ENCODE measurements at places on chromosomes 7 and 10.

DNA sequence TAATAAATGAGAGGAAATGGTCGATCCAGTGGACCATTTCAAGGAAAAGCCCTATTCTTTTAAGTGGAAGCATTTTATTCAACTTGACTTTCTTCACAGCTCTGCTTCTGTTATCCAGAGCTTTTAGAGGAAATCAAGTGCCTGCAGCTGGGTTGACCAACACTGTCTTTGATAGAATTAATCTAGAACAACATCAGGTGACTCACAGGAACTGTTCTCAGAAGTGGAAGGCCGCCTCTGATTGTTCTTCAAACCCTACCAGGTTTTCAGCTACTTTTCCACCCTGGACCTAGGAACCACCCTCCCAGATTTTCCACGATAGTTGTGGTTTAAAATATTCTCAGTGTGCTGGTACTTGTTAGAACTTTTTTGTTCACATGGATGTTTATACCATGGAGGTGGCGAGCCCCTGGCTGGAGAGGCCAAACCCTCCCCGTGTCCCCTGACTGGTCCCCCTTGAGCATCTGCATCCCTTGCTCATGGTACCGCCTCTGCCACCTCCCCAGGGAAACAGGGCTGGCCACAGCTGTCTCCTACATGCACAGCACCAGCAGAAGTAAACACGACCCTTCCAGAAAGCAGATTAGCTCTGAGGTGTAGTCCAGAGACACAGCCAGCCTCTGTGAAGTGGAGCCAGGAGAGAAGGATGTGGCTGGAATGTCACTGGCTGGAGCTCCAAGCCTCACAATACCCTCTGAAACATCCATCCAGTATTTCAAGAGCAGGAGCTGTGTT is 293.3 kb downstream of the USP6NL start:
- no peak for DNase-seq

- DNase-seq = no peak
These were observed 45.2 kb upstream of the AKR1E2 start for GRCh38 chr10:4780782-4781181.

DNA sequence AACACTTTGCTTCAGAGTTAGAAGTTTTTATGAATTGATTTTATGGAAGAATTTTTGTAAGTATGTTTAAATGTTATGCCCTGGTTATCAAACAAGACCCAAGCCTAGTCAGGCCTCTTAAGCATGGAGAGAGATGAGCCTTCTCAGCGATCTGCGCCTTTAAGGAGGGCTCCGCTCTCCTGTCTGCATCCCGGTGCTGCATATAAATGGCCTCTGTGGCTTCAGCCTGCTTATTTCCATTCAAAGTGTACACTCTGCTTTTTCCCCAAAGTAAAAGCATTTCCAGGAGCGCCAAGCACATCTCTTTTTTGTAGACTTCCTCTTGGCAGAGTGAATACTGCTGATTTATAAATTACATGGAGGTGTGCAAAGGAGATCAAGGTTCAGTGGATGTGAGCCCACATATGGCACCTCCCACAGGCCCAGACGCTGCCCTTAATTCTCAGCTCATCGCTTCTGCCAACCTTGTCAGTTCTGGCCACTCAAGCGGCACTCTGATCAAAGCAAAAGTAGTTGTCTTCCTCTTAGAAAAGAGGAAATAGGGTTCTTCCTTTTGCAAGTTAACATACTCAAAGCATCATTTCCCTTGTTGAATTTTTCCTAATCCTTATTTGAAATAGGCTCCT is 70.0 kb upstream of the SFMBT2 start:
- no peak for DNase-seq

- DNase-seq = no peak
These were observed 551.7 kb downstream of the GRM8 start for GRCh38 chr7:126700807-126701604.

DNA sequence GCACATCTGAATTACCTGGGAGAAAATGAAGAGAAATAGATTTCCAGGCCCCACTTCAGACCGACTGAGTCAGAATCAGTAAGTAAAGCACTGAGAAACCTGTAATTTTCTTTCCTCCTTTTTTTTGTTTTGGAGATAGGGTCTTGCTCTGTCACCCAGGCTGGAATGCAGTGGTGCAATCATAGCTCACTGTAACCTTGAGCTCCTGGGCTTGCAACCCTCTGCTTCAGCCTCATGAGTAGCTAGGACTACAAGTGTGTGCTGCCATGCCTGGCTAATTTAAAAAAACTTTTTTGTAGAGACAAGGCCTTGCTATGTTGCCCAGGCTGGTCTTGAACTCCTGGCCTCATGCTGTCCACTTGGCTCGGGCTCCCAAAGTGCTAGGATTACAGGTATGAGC is 260.2 kb downstream of the STK31 start:
- DNase-seq = no peak

GRCh38 chr7:100406767-100407166 is 21.7 kb downstream of the ZCWPW1 start:
- no peak for DNase-seq

DNA sequence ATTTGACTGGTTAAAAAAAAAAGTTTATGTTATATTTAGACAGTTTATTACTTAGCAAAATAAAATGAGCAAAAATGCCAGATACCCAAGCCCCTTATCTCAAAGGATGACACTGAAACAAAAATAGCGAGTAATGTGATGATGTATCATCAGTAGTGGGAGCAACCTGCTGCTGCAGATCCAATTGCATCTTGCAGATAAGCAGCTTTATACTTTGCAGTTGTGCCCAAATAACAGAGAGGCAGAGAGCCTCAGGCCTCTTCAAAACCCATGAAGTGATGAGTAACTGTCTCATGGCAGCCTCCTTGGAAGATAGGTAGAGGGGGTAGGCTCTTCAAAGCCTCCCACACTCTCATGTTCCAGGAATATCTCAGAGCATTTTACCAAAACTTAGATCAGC is 468.2 kb upstream of the LRRTM3 start:
- DNase-seq = no peak

DNA sequence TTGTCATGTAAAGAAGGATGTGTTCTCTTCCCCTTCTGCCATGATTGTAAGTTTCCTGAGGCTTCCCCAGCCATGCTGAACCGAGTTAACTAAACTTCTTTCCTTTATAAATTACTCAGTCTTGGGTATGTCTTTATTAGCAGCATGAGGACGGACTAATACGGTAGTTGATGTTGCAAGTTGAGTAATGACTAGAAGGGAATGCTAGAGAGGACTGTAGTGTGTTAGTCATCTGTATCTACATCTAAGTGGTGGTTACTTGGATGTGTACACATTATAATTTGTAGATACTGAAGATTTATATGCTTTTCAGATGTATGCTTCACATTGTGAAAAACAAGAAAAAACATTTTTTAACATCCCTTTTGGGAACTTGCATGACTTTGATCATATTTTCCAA is 244.6 kb downstream of the POLR1F start:
- no peak for DNase-seq

GRCh38 chr7:104431930-104432329 is 103.5 kb downstream of the LHFPL3 start:
- DNase-seq = no peak

DNA sequence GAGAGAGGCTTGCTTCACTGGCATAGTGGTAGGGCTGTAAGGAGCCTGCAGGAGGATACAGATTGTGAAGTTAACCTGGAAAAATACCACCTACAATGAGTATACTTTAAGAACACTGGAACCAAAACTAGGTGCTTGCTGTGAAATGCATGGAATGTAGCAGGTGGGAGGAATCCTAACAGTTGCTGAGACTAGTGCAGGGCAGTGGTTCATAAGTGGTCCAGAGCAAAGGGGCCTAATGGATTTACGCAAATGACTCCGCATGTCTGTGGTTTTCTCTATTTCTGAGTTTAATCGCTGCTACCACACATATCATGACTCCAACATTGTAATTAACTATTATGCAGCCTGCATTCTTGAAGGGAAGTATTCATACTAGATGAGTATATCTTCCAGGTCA is 218.4 kb downstream of the CHRM2 start:
- DNase-seq = no peak

GRCh38 chr10:105359708-105360107 is 718.6 kb downstream of the SORCS3 start:
- DNase-seq = no peak

DNA sequence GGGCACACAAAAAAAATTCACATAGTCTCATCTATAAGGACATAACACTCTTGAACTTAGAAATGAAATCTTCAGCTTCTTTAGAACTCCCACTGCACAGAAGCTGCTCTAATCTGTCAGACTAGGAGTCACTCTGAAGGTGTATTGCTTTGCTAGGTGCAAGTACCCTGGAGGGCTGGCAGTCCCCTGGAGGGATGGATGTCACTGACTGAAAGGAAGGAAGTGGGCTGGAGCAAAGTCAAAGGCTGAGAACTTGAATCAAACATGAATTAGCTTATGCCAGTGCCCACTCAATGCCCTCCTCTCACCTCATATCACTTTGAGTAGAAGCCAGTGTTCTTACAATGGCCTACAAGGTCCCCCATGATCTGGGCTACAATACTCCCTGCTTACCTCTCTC is 140.3 kb upstream of the ANKRD1 start:
- no peak for DNase-seq

DNA sequence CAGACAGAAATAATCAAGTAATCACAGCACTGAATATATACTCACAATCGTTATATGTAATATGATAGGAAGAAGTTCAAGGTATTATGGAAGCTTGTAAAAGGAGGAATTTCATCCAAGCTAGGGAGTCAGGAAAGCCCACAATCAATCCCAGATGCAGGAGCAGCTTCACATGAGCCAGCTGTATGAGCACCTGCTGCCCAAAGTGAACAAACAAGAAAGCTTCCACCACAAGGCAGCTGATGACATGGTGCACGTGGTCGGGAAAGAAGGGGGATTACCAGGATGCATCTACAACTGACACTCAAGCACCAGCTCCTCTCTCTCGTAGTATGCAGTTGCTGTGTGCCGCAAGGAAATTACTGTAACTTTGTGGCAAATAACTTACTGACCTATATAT is 225.2 kb downstream of the XPNPEP1 start:
- DNase-seq = no peak

GRCh38 chr10:97858001-97858439 is 8.4 kb downstream of the GOLGA7B start:
- no peak for DNase-seq

GRCh38 chr10:13491747-13492360 is 37.0 kb downstream of the BEND7 start:
- no peak for DNase-seq

DNA sequence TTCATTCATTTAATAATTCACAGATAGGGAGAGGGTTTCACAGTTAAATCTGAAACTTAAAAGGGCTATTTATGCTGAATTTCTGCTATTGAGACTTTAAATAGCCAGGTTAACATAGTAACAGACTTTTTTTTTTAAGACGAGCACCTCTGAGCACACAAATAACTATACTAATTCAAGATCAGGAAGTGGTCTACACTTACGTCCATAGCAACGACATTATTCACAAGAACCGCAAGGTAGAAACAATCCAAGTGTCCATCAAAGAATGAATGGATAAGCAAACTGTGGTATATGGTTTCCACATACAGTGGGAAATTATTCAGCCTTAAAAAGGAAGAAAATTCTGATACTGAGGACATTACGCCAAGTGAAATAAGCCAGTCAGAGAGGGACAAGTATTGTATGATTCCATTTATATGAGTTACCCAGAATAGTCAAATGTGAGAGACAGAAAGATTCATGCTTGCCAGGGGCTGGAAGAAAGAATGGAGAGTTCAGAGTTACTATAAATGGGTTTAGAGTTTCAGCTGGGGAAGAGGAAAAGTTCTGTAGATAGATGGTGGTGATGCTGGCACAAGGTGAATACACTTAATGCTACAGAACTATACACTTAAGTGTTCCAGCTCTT is 140.3 kb upstream of the LAMB4 start:
- no peak for DNase-seq

DNA sequence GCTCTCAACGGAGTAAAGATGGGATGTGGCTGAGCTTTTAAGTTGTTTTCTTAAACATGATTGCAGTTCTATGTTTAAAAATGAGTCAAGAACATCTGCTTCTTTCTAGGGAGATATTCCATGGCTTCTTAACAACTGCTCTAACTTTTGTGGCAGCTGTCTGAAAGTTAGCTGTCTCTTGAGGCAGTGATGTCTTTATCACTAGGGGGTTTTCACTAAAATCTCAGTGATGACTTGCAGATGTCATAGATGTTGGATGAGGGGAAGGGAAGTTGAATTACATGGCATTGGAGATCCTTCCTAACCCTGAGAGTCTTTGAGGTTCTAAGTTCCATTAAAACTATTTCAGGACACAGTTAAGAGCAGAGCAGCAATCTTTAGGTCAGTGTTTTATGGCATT is 43.5 kb downstream of the PRKG1 start:
- DNase-seq = no peak

DNA sequence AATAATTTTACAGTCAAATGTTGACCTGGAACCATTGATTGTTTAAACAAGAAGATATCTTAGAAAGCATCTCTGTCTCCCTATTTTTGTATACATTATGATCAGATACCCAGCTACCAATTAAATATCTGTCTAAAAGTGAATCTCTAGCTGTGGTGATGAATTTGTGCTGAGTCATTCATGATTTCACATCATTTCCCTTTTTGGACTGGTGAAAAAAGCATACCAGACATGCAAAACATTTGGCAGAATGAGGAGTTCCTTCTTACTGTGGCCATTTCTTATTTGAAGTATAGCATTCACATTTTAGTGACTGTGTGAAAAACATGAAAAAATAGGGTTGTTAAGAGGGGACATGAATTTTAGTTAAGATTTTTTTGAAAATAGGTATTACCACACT is 98.0 kb upstream of the GATA3 start:
- no peak for DNase-seq

GRCh38 chr7:19963695-19964094 is 190.3 kb upstream of the TMEM196 start:
- DNase-seq = no peak

GRCh38 chr7:130361681-130362080 is 17.1 kb downstream of the CPA5 start:
- DNase-seq = peak; percentile 31

DNA sequence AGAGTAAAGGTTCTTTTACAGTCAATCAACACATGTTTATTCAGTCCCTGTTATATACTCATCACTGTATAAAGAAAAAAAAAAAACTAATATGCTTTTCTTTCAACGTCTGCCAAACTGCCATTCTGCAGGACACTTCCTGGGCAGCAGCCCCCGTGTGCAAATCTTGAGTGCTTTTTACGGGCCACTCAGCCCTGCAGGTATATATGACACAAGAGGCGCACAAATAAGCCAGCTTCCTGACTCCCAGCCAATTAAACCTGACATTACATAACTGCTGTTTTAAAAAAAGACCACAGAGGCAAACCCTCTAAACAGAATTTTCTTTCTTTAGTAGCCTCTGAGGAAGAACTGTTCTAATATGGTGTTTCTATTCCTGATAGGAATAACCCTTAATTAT is 263.0 kb upstream of the NEBL start:
- no peak for DNase-seq

Measured in ascending aorta (tissue), 2 donors.